Activated CD4-positive, alpha-beta T cell treated with anti-CD3 and anti-CD28 coated beads, Interleukin-2, amount 50 U/mL, for 48 hours (primary cell): ENCODE measurements at places on chromosomes 4 and X.

GRCh38 chr4:77734928-77735327 is 84.2 kb downstream of the CNOT6L start:
- DNase-seq = peak; percentile 27

DNA sequence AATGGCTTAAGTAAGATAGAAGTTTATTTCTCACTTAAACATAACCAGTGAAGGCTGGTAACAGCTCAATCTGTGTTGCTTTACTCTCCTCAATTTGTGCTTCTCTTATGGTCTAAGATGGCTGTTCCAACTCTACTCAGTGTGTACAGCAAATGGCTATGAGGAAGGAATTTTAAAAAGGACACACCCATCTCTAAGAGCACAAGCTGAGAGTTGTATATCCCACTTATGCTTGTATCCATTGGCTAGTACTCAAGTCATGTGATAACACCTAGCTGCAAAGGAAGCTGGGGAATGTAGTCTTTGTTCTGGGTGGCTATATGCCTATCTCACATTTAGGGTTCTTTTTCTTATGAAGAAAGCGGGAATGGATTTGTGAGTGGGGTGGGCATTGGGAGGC is 63.3 kb downstream of the GPAT3 start:
- DNase-seq = no peak

- no peak for DNase-seq
Observed at GRCh38 chr4:1002131-1002630, 9.0 kb upstream of the SLC26A1 start.

DNA sequence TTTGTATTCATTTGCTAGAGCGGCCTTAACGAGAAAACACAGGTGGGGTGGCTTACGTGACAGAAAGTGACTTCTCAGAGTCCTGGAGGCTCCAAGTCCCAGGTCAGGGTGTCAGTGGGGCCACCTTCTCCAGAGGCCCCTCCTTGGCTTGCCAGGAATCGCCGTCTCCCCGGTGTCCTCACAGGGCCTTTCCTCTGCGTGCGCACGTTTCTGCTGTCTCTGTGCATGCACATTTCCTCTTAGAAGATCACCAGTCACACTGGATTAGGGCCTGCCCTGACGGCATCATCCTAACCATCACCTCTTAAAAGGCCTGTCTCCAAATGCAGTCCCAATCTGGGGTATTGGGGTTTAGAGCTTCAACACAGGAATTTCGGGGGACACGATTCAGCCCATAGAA is 63.8 kb upstream of the HELT start:
- DNase-seq = no peak

DNA sequence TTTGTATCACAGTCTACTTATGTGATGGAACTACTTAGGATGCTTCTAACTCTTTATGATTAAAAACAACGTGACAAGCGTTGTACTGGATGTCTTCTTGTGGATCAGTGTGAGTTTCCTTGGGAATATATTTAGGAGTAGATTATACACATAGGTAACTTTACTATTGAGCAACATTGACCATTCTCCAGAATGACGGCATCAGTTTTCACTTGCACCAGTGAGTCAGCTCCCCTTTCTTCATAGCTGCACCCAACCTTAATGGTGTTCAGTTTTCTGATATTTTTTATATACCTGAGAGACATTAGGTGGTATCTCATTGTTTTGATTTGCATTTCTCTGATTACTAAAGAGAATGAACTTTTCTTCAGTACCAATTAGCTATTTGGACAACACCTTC is 343.9 kb downstream of the ADGRL3 start:
- DNase-seq = no peak

- no peak for DNase-seq
Observed at GRCh38 chrX:54048412-54048811, 4.1 kb upstream of the PHF8 start.

DNA sequence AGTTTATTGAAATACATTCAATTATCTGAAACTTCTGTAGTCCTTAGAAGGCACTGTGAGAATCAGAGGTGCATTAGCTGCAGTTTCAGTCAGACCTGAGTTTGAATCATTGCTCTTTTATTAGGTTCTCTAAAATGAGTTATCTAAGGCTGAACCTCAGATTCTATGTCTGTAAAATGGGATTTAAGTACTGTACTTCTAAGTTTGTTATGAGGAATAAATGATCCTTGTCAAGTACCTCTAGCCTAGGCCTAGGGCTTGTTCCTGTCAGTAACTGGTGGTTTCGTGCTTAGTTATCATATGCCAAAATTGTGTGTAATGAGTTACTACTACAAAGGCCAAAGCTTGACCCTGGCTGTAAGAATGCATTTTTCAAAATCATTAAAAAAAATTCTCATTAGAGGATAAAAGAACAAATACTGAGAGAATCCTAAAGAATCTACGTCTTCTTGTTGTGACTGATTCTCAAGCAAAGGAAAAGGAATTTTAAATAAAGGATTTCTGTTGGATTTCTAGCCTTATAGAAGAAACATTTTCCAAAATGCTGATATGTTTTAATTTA is 65.8 kb downstream of the SLIT2 start:
- no peak for DNase-seq

- no peak for DNase-seq
Observed at GRCh38 chr4:30875658-30876269, 155.6 kb downstream of the PCDH7 start.

DNA sequence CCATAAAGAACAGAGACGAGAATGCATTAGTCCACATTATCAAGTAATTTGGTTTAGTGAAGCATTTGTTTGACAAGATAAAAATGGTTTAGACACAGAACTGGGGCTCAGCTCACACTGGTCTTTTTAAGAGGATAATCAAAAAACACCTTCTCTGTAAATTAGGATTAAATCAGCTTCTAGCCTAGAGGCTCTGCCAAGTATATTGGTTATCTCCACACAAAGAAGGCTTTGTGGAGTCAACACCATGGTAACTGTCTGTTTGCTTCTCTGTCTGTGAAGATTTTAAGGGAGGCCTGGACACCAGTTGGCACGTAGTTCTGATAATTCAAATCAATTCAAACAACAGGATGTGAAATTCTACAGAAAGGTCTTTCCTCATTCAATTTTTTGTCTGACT is 687.0 kb downstream of the DMD start:
- no peak for DNase-seq

DNA sequence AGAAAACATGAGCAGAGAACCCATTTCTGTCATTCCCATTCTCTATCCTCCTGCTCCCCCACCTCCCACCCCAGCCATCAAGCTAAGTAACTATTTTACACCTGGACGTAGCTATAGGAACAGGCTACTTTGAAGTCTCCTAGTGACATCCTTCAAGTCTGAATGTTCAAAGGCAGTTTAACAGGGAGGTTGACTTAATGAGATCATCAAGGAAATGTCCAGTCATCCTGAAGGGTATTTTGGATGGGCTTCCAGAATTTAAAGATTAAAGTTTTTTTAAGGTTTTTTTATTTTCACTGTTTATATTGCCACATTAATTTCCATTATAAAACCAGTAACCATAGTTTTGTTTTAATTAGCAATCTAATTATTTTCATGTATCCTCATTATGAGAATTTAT is 41.1 kb downstream of the HPF1 start:
- no peak for DNase-seq

DNA sequence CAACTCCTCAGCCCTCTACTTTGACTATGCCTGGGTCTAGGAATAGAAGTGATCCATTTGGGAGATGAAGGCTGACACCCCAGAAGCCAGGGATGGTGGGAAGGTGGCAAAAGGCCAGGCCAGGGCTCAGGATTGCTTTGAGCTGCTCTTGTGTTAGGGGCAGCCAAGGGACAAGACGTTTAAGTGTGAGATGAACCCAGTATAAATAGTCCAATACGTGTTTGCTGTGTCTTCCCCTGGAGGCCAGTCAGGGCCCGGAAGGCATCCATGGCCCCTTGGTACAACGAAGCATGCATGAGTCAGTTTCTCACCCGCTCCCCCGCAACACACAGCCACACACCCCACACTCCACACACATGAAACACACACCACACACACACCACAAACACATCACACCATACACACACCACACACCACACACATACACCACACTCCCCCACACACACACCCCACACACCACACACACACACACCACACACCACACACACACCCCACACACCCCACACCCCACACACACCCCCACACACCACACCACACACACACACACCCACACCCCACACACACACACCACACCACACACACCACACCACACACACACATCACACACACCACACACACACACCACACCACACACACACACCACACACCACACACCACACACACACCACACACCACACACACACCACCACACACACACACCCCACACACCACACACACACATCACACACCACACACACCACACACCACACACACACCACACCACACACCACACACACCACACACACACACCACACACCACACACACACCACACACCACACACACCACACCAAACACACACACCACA is 5.1 kb downstream of the STARD8 start:
- DNase-seq = no peak

- no peak for DNase-seq
Observed at GRCh38 chr4:39658756-39659155, 20.1 kb upstream of the SMIM14 start.

DNA sequence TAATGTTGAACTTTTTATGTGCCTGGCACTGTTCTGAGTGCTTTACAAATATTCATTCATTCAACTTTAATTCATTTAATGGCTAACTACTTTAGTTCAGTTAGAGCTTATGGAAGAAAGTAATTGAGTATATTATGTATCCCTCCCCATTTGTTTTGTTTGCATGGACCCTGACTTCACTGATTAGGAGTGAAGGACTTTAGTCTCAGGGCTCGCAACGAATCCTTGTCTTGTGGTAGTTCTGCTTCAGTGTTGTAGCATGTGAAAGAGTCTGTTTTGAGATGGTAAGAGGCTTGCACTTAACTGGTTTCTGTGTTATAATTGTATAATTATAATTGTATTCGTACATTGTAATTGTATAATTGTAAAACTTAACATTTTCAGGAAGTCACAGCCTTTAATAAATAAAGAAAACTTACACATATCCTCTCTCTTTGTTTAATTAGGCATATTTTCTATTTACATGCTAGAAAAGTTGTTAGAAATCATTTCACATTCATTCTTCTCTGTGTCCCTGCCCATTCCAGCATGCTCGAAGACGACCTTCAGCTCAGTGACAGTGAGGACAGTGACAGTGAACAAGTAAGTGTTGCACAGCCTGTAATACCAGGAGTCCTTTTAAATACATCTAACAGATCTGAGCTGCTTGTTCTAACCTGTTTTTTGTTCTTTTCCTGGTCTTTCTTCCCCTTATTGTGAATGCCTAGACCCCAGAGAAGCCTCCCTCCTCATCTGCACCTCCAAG is 115.1 kb downstream of the KLHL8 start:
- no peak for DNase-seq

DNA sequence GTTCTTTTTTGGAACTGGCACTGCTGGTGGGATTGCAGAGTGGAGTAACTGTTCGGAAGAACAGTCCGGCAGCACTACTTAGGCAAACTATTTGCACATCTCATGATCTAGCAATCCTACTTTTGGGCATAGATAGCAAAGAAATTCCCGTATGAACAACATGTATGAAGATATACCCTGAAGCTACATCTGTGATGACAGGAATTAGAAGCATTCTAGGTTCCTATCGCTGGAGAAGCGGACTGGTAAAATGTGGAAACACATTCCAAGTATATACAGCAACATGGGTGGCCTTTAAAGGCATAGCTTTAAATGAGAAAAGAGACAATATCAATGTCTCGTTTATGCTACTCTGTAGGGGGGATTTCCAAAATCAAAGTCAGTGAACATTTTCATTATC is 3.1 kb downstream of the DCAF16 start:
- no peak for DNase-seq

- peak; percentile 82 for DNase-seq
Observed at GRCh38 chr4:2935762-2936743, 27.2 kb downstream of the NOP14 start.

DNA sequence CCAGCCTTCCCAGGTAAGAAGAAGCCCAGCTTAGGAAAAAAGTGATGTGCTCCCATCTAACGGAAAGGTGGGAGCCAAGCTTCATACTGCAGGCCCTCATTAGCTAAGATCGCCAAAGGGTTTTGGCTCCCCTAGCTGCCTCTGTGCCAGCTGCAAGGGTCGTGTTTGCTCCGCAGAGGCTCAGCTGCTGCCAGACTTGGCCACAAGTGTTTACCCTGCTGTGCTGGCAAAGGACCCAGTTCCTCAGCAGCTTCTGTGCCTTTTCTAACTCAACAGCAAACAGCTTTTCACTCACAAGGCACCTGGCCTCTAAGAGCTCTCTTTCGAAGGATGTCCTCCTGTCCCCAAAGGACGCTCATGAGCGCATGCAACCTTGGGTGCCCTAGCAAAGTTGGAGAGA is 12.2 kb upstream of the VMA21 start:
- no peak for DNase-seq

GRCh38 chrX:33207056-33207455 is 4.3 kb downstream of the DMD start:
- DNase-seq = no peak

DNA sequence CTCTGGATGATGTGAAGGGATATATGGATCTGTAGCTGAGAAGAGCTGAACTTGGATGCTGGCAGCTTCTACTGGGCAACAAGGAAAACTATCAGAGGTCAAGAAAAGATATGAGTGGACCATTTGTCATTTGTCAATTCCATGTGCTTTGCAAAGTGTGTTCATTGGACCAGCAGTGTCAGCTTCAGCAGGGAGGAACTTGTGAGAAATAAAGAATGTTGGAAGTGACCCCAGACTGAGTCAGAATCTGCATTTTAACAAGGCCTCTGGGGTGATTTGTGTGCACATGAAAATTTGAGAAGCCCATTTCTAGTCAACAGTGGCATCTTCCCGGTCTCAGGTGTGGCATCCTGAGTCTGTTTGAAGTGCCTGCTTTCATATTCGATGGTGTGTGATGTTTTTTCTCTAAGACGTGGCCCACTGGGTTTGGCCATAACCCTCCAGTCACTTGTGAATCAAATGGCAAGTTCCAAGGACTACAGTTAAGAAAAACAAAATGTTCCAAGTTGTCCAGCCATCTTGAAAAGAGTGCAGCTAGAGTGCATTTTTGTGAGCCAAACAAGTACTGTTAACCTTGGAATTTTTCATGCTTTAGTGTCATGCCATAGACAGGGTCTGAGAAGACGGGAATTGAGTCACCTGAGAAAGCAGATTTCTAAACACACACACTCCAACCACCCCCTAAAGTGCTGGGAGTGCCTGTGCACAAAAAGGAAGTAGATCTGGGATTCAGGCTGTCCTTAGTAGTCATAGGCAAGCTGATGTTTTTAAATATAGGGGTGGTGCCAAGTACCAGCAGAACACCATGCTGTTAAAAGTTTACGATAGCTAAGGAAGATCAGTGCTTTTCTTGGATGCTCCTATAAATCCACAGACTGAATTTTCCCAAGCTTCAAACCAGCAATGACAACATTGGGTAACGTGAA is 26.4 kb downstream of the GPM6B start:
- no peak for DNase-seq

DNA sequence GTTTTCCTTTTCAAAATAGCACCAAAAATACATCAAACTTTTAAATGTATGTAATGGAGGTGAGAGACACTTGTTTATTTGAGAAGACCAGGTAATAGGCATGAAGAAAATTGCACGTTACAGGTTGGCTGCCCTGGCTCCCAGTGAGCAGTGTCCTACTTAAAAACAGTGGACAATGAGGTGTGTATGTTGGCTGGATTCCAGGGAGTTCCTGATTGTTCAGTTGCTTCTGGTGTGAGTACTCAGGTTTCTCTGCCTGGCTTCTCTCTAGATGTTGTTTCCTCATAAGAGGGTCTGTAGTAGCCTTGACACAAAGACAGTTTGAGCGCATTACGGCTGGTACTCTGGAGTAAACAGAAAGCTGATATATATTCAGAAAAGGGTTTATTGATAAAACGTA is 29.4 kb downstream of the SNX25 start:
- DNase-seq = no peak
